ENCODE measurements at places on chromosomes 3 and 15.

GRCh38 chr3:48951764-48952163, 33.1 kb downstream of the ARIH2 start:
- DNase-seq: no peak

DNA sequence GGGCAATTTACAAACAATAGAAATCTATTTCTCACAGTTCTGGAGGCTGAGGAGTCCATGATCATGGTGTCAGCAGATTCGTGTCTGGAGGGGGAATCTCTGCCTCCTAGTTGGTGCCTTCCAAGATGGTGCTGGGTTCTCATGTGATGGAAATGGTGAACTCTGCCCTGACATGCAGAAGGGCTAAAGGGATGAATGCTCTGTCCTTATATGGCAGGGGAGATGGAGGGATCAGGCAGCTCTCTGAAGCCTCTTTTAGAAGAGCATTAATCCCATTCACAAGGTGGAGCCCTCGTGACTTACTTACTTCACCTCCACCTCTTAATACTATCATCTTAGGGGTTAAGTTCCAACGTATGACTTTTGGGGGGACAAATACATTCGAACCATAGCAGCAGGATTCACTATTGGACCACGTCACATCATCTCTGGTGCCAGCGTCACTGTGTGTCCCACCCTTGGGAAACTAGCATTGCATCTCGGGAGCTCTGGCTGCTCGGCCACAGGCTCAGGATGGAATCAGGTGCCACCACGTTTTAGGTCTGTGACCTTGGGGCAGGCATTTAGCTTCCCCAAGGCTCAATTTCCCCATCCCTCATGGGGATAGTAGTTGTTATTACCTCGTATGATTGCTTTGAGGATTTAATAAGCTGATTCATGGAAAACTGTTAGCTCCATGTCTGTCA, 53.0 kb downstream of the SV2B start:
- DNase-seq: no peak

DNA sequence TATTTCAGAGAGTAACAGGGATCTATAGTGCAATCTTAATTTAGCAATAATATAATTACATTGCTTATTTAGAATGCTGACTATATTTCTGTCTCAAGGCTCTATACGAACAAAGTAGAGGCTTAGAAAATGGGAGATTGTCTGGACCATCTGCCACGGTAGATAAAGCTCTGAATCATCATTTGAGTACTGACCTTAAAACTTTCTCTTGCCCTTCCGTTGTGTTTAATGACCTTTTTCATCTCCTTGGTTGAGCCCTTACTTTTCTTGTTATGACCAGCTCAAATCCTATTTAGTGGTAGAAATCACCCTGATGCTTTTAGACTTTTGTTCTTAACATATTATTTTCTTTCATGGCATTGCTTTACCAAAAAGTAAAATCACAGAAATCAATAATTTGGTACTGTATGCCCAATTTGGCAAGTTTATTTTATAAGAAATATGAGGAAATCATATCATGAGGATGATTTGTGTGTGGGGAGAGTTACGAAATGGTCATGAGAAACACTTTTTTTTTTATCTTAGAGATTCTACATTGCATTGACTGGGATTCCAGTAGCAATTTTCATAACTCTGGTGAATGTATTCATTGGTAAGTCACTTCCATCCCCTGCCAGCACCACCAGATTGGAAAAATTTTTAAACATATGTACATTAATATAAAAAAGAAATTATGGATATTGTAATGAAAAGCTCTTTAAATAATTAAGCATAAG, 11.0 kb downstream of the NDUFB5 start:
- DNase-seq: no peak

DNA sequence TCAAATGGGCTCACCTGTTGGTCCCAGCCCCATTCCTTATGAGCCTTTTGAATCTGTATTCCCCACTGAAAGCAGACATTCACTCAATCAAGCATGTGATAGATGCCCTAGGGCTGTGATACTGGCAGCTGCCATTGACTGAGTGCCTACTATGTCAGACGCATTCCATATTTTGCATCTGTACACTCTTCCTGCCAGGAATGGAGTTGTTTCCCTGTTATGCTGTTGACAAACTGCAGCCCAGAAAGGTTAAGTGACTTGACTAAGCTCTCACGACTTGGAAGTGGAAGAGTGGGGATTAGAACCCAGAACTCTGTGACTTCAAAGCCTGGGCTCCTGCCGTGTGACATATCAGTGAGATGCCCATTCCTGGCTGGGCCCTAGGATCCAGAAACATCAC, 211.4 kb downstream of the RPLP1 start:
- DNase-seq: no peak

DNA sequence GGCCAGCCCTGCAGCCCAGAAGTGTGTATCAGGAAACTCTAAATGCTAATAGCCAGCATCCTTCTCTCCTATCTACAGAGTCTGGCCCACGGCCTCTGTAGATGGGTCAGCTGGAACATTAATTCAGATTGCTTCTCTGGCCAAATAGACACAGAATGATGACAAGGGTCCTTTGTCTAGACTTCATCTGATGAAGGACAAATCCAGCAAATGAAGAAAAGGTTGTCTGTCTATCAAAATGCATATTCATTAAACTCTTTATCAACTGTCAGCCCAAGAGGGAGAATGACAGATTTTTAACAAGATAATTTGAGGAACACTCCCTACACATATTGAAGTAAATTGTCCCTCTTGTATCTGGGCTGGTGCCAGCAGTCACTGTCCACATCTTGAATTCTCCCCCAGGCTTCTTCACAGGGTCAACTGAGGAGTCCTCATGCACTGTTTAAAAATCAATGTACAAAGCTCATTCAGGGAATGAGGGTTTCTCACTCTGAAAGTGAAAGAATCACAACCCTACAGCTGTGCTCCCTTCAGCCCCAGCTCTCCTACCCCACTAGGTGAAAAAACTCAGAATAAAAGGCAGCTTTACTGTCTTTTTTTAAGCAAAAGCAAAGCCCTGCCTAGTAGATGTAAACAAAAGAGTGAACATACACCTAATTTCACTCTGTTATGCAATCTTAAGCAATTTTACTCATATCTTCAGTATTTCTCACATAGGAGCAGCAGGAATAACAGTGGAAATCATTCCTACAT, 507.7 kb downstream of the IGSF11 start:
- no peak for DNase-seq

DNA sequence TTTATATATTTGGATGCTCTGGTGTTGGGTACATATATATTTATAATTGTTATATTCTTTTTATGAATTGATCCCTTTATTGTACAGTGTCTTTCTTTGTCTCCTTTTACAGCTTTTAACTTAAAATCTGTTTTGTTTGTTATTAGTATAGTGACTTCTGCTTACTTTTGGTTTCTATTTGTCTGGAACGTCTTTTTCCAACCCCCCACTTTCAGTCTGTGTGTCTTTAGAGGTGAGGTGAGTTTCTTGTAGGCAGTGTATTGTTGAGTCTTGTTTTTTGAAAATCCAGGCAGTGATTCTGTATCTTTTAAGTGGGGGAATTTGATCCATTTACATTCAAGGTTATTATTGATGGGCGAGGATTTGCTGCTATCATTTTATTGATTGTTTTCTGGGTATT, 62.0 kb downstream of the AP4E1 start:
- no peak for DNase-seq

GRCh38 chr3:148280623-148281242, 417.0 kb upstream of the AGTR1 start:
- no peak for DNase-seq

DNA sequence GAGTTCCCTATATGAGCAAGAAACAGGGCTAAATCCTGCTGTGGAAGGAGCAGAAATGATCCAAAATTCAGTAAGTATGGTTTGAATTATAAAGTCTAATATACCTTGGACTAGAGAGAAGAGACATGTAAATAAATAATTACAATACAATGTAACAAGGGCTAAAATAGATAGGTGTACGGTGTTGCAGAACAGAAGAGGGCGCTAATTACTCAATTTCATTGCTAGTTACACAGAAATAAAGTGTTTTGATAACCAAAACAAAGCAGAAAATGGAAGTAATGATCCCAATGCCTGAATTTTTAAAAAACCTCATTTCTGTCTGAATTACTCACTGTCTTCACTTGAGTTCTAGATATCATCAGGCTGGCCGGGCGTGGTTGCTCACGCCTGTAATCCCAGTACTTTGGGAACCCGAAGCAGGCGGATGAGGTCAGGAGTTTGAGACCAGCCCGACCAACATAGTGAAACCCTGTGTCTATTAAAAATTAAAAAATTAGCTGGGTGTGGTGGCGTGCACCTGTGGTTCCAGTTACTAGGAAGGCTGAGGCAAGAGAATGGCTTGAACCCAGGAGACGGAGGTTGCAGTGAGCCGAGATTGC, 8.3 kb upstream of the PLCH1 start:
- peak; percentile 16 for DNase-seq

DNA sequence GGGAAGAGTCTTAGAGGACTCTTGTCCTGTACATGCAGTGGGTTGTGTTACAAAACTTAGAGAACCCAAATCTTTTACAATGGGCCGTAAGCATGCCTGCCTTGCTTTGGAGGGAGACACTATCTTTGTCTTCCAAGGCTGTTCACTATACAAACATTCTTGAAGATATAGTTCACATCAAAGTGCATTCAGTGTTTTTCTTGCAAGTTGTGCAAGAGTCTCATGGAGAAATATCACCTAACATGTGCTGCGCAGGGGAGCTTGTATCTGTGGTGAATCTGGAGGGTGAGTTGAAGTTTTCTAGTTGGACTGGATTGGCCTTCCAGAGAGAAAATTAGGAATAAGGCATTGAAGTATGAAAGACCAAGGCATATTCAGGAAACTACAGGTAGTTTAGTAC, 7.8 kb upstream of the PRTG start:
- no peak for DNase-seq

DNA sequence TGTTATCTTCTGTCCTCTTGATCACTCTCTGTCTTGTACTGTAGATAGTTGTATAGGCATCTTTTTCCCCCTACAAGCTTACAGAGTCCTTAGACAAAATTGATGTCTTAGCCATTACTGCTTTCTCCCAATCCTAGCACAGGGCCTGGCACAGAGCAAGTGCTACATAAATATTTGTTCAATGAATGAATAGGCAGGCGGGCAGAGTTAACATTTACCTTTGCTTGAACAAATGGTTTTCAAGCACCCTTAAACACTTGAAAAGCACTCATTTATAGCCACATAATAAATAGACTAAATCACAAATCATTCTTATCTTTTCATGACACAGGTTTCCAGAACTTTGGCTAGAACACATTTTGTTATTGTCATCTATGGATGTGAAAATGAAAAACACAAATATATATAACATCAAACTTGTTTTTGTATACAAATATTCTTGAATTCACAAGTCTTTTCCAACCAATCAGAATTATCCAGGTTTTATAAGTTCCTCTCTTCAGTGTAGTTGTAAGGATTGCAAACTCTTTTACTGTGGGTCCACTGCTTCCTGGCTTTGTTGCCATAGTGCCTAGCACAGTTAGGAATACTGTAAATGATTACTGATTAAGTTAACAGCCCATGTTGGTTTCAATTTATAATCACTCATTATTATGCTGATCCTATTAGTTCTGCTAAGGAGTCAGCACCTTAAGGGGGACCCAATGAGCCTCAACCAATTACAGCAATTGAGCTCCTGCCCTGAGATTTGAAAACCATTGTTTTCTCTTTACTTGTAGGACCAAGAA, 61.9 kb downstream of the ISL2 start:
- no peak for DNase-seq

- DNase-seq: no peak
Observed at GRCh38 chr3:141981084-141981483, 104.6 kb downstream of the ATP1B3 start.
